ENCODE measurements at places on chromosomes 7 and 10. TPM values are rescaled to one million over a fixed set of nuclear protein-coding genes. Genes with fewer than 3 reads are reported as not detected.

The ZNF25 gene
- total RNA-seq: 26.1 TPM

The TMEM176A gene
- total RNA-seq: 47.2 TPM

The NSMCE4A gene
- total RNA-seq: 48.0 TPM

DNA sequence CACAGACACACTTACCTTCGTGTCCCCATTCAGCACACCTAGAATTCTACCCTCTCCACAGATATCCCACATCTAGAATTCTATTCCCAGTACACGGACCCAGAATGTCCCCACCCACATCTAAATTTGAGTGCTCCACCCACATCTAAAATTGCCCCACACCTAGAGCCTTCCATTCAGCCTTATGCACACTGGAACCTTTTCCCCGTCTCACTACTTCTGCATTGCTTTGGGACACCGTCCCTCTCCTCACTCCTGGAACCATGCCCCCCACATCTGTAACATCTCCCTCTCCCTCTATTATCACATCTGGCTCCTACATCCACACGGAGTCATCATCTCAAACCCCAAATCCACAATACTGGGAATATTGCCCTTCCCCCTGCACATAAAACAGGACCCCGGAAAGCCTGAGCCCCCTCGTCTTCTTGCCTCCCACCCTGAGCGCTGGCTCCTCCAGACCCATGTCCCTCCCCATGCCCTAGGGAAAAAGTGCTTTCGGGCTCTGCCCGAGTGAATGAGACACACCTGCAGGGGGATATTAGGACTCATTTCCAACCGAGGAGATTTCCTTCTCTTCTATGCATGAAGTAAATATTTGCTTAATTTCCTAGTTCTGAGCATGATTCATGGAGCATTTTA lies 125.8 kb upstream of the UNC5B start:
- no peak for DNase-seq

DNA sequence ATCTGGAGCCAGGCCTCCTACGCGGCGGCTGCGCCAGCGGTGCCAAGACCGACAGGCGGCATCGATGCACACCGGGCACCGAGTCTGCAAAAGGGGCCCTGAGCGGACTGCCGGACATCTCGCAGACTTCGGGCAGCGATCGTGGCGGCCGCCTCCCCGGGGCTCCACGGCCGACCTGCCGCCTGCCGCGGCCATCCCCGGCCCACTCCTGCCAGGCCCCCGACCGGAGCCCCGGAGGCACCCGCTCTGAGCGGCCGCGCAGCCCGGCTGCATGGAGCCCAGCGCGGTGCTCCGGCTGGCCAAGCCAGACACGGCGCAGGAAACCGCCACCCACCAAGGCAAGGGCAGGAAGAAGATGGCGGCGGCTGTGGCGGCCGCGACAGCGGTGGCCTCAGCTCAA lies 154.2 kb upstream of the KCTD7 start:
- no peak for DNase-seq

The PTN gene
- total RNA-seq: 4.8 TPM

The ASB10 gene
- total RNA-seq: not detected

GRCh38 chr7:136677471-136678365 lies 190.7 kb upstream of the CHRM2 start:
- no peak for DNase-seq

The TMEM130 gene
- 1.6 TPM for total RNA-seq
